ENCODE measurements at places on chromosomes 11 and 22.

DNA sequence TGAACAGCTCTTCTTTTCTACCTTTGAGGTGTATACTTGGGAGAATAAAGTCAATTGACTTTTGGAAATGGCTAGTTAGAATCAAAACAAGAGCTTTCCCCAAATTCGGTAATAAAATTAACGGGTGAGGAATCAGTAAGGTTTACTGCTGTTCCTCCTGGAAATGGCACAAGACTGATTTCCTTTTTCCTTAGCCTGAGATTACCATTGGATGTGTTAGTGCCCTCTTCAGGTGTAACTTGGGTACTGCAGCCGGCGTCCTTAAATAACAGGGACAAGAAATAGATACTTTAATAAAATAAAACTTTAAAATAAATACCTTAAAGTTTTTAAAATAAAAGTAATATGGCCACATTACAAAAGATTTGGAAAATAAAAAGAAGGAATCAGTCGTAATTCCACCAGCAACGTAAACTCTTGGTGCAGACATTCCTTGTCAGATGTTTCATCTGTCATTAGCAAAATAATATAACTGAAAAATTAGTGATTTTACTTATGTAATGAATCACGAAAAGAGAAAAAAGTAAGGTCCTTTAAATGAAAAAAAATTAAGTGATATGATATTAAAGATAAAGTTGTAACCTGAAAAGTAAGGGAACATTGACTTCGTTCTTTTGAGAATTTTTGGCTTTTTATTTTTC is 29.7 kb downstream of the ZFTA start:
- no peak for DNase-seq

DNA sequence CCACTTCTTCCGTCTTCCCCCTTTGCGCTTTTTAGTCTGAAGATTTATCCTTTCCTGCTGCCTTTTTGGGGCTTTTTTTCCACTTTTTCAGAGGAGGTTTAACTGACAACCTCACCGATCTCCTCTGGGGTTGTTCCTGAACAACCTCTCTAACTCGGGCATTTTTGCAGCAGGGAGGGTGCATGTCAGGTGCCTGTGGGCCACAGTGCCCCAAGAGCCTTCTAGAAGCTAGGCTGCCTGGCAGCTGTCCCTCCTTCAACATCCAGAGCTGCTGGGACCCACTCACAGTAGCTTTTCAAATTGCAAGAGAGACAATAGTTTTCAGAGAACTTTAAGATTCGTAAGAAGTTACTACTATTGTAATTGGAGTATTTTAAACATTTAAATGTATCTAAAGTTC is 1112.4 kb upstream of the CNTN5 start:
- DNase-seq, result no peak

- DNase-seq, result no peak
These were observed 124.5 kb upstream of the SYT13 start for GRCh38 chr11:45410391-45411227.

- DNase-seq, result no peak
These were observed 30.4 kb downstream of the STIM1 start for GRCh38 chr11:3885855-3886254.

DNA sequence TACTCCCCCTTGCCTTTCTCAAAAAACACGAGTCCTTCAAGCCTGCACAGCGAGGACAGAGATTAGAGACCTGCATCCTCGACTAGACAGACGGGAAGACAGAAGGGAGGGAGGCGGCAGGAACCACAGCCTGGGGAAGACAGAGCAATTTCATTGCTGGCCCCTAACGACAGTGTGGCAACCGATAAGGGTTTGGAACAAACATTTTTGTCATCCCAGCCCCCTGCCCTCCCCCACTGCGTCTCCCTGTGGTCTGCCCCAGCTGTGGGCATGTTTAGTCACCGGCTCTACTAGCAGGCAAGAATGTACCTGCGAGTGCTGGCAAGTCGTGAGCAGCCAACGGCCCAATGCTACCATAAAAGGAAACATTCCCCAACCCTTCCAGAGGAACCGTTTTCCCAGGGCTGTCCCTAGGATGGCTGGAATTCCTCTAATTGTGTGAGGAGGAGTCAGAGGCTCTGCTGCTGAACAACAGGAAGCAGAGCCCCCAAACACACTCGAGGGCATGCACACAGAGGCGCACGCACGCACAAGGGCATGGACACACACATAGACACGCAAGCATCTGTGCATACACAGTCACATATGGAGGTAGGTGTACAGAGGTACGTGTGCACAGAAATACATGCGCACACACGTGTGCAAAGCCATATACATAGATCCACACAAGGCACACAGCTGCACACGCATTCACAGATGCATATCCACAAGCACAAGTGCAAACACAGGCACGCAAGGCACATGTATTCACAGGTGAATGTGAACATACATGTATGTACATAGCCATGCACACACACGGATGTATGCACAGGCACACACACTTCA is 58.3 kb downstream of the MYH9 start:
- DNase-seq, result no peak

GRCh38 chr22:31098632-31099110 is 8.7 kb downstream of the SELENOM start:
- no peak for DNase-seq

DNA sequence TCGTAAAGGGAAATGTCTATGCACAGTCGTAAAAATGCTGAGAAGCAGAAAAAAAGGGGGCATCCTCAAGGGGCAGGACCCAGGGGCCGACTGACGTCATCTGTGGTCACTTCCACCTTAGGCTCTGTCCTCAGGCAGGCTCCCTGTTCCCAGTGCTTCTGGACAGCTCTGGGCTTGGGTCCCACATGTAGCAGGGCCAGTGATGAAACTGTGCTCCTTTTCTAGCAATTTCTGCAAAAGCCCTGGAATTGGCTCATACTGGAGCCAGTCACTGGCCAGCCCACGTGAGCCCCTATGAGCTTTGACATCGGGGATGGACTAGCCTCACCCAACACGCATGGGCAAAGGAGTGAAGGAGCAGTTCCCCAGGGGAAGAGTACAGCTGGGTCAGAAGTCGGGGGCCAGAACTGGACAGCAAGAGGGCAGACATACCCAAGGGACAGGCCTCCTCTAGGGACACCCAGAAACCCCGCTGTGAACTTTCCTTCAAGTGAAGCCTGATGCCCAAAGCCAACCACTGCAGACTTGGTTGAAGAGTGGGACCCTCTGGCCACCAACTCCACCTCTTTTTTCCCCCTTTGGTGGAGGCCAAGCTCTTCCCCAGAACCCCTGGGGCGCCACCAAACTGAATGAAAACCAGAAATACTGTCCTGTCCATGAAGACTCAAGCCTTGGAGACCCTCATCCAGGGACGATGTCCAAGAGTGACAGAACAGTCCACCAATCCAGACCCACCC is 1349.0 kb downstream of the BRD1 start:
- DNase-seq, result no peak

- DNase-seq, result no peak
These were observed 11.1 kb downstream of the CTR9 start for GRCh38 chr11:10762185-10762584.

DNA sequence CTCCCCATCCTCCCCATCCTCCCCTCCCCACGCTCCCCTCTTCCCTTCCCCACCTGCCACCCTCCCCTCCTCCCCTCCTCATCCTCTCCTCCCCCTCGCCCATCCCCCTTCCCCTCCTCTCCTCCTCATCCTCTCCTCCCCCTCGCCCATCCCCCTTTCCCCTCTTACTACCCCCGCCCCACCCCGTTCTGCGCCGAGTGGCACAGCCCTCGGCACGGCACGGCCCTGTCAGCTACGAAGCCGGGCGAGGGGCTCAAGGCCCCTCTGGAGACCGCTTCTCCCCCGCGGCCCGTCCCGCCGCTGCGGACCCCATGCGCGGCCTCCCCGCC is 449.9 kb downstream of the OPCML start:
- no peak for DNase-seq

- no peak for DNase-seq
These were observed 10.0 kb upstream of the TTLL8 start for GRCh38 chr22:50068096-50068495.

DNA sequence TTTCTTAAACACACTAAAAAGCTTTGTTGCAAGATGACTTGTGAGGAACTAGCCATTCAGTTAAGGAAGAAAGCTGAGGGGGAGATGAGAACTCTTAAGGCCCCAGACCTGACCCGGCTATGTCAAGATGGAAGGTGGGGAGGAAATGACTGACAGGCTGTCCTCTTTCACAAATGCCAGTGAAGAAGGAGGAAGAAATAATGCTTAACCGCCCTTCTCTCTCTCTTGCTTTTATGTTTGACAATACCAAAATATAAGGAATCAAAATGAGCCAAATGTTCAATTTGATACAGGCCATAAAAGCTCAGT is 87.4 kb downstream of the AMBRA1 start:
- no peak for DNase-seq

- DNase-seq, result no peak
These were observed 60.7 kb upstream of the CSNK2A3 start for GRCh38 chr11:11413776-11414175.

GRCh38 chr11:69055598-69056516 is 7.1 kb downstream of the TPCN2 start:
- DNase-seq, result no peak

DNA sequence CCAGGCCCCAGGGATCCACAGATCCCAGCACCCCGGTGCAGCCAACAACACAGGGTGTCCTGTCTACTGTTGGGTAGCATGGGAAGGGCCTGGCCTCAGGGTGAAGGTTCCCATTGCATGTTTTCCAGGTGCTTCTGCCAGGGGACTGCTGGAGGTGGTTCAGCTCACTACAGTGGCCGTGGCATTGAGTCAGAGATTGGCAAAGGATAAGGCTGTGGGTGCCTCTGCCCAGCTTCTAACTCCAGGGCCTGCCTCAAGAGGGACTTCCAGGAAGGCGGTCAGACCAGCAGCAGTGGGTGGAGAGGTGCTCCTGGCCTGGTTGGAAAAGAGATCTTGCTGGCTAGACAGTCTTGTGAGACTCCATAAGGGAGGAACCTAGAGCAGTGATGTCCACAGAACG is 20.9 kb downstream of the CSNK1E start:
- DNase-seq, result no peak

DNA sequence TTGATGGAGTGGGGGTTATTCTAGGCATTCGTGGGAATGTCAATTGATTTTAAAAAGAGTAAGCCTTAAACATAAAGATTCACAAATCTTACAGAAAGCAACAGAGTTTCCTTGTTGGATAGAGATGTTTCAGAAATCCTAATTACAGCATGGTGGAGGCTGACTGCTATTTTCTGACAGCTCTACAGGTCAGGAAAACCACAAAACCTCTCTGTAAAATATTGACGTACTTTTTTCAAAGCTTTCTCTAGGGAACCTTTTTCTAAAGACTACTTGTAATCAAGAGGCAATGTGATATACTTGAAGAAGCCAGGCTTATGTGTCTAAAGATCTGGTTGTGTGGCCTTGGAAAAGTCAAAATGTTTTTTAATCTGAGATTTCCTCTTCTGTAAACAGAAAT is 9.1 kb upstream of the OR8B8 start:
- no peak for DNase-seq

- DNase-seq, result no peak
These were observed 138.3 kb downstream of the GUCY1A2 start for GRCh38 chr11:106879832-106880546.

- DNase-seq, result no peak
These were observed 348.9 kb downstream of the NELL1 start for GRCh38 chr11:21018248-21018647.

GRCh38 chr22:20469110-20469868 is 26.3 kb downstream of the KLHL22 start:
- DNase-seq, result no peak

DNA sequence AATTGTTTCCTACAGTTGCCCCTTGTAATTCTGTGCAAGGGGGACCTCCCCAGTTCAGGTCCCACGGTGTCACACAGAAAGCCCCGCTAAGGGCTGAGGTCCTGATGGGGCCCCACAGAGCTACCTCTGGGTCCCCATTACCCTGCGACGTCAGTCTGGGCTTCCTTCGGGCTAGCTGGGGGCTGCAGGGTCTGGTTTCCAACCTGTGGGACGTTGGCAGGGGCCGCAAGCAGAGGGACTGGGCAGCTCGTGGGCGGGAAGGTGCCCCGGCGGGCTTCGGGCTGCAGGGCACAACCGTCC is 698 bp downstream of the SLC37A4 start:
- no peak for DNase-seq

- no peak for DNase-seq
These were observed 32.9 kb downstream of the SCUBE1 start for GRCh38 chr22:43310311-43310710.

DNA sequence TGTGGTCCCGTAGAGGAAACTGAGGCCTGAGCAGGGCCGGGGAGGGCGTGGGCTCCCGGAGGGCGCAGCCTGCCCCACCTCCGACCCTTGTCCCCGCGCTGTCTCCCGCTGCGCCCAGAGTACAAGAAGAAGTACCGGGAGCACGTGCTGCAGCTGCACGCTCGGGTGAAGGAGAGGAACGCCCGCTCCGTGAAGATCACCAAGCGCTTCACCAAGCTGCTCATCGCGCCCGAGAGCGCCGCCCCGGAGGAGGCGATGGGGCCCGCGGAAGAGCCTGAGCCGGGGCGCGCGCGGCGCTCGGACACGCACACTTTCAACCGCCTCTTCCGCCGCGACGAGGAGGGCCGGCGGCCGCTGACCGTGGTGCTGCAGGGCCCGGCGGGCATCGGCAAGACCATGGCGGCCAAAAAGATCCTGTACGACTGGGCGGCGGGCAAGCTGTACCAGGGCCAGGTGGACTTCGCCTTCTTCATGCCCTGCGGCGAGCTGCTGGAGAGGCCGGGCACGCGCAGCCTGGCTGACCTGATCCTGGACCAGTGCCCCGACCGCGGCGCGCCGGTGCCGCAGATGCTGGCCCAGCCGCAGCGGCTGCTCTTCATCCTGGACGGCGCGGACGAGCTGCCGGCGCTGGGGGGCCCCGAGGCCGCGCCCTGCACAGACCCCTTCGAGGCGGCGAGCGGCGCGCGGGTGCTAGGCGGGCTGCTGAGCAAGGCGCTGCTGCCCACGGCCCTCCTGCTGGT is 1.9 kb downstream of the NLRP6 start:
- no peak for DNase-seq

- no peak for DNase-seq
These were observed 4.7 kb downstream of the TPST2 start for GRCh38 chr22:26585104-26585790.

DNA sequence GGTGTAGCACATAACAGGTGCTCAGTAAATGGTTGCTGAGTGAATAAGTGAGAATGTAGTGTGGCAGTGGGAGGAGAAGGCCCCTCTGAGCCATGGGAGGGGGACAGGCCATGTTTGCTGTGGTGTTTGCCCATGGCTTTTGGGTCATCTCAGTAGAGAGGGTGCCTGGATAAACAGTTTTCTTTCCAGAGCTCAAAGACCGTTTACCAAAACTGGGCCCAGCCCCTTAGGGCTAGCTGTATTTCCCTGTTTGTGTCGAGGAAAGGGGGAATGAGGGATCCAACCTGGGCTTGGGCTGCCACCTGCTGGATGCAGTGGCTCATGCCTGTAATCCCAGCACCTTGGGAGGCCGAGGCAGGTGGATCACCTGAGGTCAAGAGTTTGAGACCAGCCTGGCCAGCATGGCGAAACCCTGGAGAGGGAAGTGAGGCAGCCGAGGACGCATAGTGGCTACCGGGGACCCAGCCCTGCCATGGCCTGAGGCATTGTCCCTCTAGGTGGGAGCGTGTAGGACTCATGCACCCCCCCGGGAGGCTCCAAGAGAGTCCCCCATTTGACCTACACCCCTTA is 8.7 kb upstream of the LTO1 start:
- no peak for DNase-seq

- no peak for DNase-seq
These were observed 1.8 kb downstream of the PGGHG start for GRCh38 chr11:290621-291231.

All from cortex of kidney (tissue), 1 donor.